ENCODE measurements at places on chromosomes 4 and X.

DNA sequence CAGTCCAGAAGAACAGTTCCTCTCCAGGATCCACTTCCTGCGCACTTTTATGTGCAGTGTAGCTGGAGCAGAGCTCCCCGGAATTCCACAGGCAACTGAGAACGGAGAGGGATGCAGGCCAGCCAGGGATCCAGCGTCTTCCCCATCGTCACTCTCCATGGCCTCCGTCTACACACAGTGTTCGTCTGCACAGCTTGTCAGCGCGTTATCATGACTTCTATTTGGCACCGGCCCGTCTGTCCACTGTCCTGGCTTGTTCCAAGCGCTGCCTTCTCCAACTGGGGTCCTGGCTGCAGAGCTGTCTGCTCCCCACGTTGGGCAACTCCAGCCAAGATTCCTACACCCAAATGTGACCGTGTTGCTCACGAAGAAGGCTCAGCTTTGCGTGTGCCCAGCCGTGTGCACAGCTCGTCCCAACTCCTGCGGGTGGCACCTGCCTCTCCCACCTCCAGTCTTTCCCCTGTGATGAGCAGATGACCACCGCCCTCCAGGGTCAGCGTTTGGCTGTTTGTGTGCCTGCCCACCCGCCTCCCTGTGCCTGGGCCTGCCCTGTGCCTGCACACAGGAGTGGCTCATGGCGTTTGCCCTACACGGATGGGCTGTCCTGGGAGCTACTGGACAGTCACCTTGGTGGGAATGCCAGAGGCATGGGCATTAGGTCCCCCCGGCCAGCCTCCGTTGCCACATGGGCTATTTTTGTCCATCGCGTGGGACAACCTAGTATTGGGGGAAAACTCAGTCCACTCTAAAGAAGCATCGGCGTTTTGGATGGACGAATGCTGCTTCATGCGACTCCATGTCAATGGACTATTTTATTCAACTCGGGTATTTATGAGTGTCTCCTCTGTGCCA is 2.2 kb upstream of the CTBP1 start:
- DNase-seq, result no peak

DNA sequence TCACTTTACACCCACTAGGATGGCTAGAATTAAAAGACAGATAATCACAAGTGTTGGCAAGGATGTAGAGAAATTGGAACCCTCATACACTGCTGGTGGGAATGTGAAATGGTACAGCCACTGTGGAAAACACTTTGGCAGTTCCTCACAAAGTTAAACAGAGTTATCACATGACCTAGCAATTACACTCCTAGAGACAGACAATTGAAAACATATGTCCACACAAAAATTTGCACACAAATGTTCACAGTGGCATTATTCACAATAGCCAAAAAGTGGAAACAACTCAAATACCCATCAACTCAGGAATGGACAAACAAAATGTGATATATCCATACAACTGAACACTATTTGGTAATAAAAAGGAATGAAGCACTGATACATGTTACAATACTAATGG is 5.7 kb downstream of the ZNF280C start:
- DNase-seq, result no peak

- no peak for DNase-seq
Measured at GRCh38 chr4:1359144-1359501, 12.1 kb downstream of the UVSSA start.

DNA sequence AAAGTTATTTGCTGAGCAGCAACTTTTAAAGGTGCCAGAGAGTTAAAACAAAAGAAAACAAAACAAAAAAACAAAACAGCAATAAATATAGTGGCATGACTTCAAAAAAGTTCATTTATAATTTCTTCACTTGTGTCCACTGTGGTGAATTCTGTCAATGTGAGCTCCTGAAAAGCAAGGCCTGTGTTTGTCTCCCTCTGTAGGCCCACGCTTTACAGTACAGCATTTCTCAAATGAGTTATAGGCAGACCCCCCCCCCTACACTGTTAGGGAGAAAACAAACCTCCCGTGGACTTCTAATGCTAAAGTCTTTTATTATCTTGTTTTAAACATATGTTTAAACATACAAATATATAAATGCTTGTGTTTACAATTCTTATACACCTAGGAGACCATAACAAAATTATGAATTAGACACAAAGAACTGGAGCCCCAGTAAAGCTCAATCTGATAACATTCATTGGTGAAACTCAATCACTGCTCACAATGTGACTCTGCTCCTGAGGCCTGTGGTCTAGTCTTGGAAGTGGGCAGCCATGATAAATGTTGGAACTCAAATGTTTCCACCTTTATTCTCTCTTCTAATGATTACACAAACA is 47.0 kb upstream of the SCOC start:
- peak; percentile 36 for DNase-seq

DNA sequence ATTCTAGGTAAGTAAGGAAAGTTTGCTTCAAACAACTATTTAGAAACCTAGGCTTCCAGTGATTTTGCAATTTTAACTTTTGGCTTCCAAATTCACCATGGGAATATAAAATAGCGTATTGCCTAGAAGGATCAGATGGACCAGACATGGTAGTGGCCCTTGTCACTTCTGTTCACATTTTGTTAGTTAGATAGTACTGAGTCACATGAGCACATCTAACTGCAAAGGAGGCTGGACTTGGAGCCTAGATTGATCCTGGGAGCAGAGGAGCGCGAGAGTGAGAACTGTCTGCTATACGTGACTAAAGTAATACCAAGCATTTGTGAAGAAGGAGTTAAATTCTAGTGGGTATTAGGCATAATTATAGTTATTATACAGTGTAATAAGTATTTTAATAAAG is 102.4 kb downstream of the ARHGAP24 start:
- no peak for DNase-seq
